ENCODE measurements at places on chromosomes 4 and X.

- DNase-seq = no peak
Observed at GRCh38 chr4:81828991-81829390, 357.3 kb upstream of the RASGEF1B start.

- DNase-seq = no peak
Observed at GRCh38 chrX:2782171-2782570, 30.3 kb downstream of the XG start.

DNA sequence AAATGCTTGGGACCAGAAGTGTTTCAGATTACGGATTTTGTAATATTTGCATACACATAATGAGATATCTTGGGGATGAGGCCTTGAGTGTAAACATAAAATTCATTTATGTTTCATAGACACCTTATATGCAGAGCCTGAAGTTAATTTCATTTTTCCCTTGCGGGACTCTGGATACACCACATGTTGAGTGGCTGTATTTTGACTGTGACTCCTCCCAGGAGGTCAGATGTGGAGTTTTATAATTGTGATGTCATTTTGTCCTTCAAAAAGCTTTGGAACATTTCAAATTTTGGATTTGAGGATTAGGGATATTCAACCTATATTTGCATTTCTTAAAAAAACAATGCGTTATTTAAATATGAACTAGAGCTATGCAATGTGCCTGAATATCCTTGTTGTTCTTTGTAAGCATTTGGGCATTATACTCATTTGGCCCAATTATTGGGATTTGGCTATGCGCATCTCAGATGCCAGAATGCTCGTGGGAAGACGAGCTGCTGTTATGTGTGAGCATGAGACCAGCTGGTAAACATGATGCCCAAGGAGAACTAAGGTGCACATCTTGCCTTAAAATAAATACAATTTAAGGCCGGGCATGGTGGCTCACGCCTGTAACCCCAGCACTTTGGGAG is 223.0 kb upstream of the STS start:
- DNase-seq = no peak

- DNase-seq = no peak
Observed at GRCh38 chr4:4402966-4403365, 16.1 kb downstream of the NSG1 start.

GRCh38 chr4:152169683-152170082 is 366.2 kb downstream of the FBXW7 start:
- no peak for DNase-seq

DNA sequence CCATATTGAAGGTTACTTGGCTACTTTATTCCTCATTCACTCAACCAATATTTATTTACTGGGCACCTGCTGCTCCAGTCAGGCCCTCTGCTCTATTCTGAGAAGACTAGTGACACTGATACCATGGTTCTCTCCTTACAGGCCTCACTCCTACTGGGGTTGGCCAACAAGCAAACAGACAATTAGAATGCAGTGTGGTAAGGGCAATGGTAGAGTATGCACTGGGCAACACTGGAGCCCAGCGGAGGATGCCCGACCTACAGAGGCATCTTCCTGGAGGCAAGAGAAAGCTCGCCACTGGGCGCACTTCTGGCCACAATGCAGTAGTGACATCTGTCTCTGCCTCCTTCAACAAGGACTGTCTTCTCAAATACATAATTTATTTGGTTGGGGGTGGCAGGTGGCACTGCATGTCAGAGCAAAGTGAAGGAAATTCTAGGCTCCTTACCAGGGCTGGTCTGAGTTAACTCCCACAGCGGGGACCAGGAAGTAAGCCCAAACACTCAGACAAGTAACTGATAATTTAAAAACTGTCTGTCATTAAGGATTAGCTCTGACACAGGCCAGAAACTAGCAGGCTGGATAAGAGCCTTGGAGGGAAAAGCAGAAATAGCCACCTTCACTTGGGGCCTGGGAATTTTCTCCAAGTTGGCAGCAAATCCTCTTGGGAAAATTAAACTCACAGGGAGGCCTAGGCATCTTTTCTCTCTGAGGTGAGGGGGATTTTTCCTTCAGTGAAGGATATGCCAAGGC is 150.7 kb upstream of the EOLA2 start:
- DNase-seq = no peak

Data from CD8-positive, alpha-beta memory T cell (primary cell).